Endothelial cell (in vitro differentiated cells): ENCODE measurements at places on chromosomes 12 and 14.

GRCh38 chr14:102544747-102545460 is 35.3 kb upstream of the ANKRD9 start:
- DNase-seq = no peak

- no peak for DNase-seq
Measured at GRCh38 chr14:22837114-22837749, 847 bp downstream of the MMP14 start.

DNA sequence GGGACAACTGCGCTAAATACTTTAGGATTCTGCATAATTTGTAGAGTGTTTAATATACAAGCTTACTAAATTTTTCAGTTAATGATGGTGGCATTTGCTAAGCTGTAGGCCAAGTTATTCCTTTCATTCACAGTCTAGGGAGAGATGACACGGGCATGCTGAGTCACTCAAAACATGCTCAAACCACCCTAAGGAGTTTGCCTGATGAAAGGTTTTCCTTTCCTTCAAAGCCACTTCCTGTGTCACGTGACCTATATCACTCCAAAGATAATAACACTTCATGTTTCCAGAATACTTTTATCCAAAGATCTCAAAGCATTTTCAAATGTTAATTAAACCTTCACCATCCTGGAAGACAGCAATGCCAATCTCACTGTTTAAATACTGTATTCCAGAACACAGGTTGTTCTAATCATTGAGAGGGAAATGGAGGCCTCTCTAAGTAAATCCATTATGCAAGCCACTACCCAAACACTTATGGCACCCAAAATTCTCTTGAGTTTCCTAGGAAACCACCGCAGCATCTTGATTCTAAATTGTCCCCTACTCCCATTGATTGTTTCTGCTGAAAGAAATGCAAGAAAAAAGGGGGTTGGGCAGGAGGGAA is 207.0 kb upstream of the CDKN3 start:
- no peak for DNase-seq

DNA sequence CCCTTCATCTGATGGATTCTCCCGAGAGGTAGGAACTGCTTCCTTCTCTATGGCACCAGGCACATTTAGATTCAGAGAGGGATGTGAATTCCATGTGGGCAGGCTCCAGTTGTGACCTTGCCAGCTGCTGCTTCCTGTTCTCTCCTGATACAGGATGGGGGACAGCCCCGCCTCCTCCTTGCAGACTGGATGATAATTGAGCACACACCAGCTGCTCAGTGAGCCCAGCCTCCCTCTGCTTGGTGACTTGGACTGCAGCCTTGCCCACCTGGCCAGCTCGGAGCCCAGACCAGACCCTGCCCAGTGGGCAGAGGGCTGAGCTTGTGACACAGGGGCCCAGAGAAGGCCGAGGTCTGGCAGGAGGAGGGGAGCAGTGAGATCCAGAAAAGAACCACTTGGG is 90.2 kb downstream of the CALM1 start:
- peak; percentile 14 for DNase-seq

DNA sequence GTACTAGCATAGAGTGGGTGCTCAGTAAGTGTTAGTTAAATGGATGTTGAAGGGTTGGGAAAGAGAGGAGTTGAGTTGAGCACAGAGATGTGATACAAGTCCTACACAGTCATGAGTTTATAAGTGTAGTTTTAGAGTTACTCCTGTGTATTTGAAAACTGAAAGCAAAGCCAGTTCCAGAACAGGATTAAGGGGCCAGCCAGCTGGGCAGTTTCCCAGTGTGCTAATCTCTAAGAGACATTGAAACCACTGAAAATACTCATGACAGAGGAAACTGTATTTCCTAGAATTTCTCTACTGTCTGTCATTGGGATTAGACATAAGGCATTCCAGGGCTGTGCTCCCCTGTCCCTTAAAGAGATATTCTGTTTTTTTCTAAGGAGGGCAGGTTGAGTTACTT is 101.0 kb downstream of the DERA start:
- no peak for DNase-seq

GRCh38 chr12:96520767-96521166 is 31.4 kb downstream of the CFAP54 start:
- no peak for DNase-seq

GRCh38 chr12:68293347-68293746 is 38.8 kb downstream of the MDM1 start:
- DNase-seq = no peak

GRCh38 chr12:52540531-52540930 is 12.4 kb downstream of the KRT71 start:
- DNase-seq = no peak

- no peak for DNase-seq
Measured at GRCh38 chr12:92556637-92557421, 146.0 kb upstream of the PLEKHG7 start.

DNA sequence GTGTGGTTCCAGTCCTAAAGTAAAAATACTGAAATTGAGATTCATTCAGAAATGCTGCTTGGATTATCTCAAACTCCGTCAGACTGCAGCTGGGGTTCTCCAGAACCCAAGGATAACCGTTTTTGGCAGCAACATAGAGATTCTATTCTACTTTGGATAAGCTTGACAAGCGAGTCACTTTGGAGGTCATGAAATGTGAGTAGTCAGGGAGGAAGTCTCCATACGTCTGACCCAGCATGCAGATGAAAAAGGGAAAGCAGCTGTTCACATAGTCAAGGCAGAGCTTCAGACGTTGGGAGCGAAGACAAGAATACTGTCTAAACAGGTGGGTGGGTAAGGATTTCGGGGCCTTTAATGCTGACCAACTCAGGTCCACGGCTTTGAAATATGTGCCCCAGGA is 14.9 kb upstream of the HSP90B1 start:
- no peak for DNase-seq

DNA sequence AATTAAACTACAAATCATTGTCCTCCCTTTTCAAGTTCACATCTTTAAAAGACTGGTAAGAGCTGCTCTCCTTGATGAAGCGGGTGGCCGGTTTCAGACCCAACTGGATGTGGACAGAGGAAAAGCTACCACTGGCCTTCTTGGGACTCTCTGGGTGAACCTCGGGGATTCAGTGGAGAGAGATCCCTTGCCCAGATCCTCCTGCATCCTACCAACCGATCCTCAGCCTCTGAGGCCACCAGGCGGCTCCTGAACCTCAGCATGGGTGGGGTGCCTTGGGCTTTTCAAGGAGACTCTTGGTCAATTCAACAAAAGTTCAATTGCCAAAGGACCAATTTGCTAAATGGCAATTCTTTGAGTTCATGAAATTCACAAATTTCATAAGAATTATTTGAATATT is 84.5 kb downstream of the ZFP36L1 start:
- no peak for DNase-seq

- no peak for DNase-seq
Measured at GRCh38 chr12:121520586-121521086, 60.2 kb downstream of the KDM2B start.

DNA sequence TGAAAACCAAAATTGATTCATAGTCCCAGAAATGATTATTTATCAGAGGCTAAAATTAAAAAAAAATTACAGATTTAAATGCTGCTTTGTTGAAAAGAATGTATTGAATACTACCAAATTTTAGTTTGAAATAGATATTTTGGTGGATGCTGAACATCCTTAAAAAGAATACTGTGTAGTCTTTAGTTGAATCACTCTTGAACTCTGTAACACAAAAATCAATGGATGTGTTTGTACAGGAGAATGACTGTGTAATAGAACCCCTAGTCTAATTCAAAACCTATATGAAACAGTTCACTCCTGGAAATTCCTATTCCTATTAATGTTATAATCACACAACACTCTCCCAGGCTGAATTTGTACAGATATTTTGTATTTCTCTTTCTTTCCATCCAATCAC is 1.5 kb upstream of the TSPAN8 start:
- DNase-seq = no peak

DNA sequence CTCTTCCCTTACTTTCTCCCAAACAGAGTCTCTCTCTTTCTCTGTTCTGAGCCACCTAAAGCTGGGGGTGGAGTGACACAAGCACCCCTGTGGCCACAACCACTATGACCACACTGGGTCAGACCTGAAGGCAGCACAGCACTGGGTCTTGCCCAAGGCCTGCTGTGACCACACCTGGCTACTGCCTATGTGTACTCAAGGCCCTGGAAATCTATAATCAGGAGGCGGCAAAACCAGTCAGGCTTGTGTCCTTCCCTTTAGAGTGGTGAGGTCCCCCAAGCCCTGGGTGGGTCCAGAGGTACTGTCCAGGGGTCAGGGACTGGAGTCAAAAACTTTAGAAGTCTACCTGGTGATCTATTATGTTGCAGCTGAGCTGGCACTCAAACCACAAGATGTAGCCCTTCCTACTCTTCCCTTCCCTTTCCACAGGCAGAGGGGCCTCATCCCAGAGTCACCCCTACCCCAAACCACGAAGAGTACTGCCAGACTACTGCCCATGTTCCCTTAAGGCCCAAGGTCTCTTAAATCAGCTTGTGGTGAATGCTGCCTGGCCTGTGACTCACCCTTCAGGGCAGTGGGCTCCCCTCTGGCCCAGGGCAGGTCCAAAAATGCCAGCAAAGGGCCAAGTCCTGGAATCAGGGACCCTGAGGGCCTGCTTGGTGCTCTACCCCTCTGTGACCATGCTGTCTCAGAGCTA is 179.8 kb upstream of the DYRK2 start:
- no peak for DNase-seq
